Fibroblast of villous mesenchyme (primary cell): ENCODE measurements at places on chromosomes 4 and X. TPM values are rescaled to one million over a fixed set of nuclear protein-coding genes. Genes with fewer than 3 reads are reported as not detected.

The TLR10 gene
- total RNA-seq, result not detected in 2 replicates

GRCh38 chr4:153094435-153094834 lies 109.8 kb upstream of the TRIM2 start:
- no peak for DNase-seq

The CPZ gene
- 15.5 and 19.0 TPM in 2 replicates for total RNA-seq

DNA sequence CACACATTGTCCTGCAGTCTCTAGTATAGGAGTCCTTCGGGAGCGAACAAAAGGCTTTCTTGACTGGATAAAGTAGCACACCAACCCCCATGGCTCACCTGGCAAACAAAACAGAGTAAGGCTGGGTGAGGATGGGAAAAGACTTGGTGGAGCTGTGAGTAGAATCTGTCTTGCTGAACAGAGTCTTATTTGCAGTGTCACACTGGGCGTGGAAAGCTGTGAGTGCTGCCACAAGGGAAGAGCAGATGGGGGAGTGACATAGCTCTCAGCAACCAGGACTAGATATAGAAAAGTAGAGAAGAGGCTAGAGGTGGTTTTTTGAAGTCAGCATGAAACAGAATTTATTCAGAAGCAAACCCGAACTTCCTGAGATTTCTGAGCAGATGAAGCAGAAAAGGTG lies 137.2 kb upstream of the ESX1 start:
- no peak for DNase-seq

DNA sequence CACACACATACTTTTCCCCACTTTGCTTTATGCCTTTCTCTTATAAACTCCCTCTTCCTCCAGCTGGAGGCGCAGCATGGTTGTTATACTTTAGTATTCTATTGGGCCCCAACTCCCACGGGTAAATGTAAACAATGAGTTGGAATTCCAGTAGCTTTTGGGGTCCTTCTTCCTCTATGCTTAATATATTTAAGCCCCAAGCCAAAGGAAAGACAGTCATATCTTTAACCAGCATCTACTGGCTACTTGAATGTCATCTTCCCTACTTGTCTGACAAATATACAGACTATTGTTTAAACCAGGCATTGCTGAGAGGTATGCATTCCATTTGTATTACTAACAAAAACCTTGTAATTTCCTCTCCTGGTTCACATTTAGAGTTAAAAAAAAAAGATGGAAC lies 72.9 kb downstream of the WDR19 start:
- peak; percentile 16 for DNase-seq

DNA sequence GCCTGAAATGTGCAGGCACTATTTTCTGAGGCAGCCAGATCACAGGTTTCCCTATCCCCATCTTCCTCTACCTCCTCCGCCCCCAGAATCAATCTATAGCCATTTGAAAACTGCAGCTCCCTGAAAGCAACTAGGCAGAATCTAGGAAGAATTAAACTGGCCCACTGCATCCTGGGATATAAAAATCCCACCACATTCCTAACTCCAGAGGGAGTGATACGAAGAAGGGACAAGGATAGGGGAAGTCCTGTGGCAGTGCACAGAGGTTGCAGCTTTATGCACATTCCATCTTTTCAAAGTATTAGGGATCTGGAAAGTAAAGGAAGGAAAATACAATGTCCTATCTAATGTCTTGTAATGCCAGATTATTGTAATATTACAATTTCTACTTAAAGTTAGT lies 18.3 kb upstream of the HERC3 start:
- DNase-seq, result peak; percentile 35

The GPC3 gene
- 0.32 TPM in 1 of 2 replicates, not detected in the other for total RNA-seq

- DNase-seq, result no peak
Observed at GRCh38 chrX:110338935-110339334, 19.7 kb upstream of the RTL9 start.

DNA sequence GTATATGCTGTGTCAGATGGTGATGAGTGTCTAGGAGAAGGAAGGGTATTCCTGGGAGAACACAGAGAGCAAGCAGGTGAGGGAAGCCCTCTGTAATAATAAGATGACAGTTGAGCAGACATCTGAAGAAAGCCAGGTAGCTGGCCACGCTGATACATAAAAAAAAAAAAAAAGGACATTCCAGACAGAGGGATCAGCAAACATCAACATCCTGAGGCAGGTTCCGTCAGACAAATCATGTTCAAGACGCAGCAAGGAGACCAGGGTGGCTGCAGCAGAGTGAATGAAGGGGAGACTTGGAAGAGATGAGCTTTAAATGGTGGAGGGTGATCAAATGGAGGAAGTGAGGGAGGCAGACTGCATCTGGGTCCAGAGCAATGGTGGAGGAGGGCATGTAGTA lies 97.6 kb upstream of the ANXA3 start:
- DNase-seq, result no peak

GRCh38 chr4:47084795-47085194 lies 53.4 kb downstream of the GABRB1 start:
- no peak for DNase-seq

The SLC39A8 gene
- 7.1 and 38.4 TPM in 2 replicates for total RNA-seq

The P2RY4 gene
- not detected in 2 replicates for total RNA-seq

The POLN gene
- total RNA-seq, result 1.6 and 4.7 TPM in 2 replicates

GRCh38 chr4:71241501-71242288 lies 97.1 kb upstream of the SLC4A4 start:
- no peak for DNase-seq

- peak; percentile 44 for DNase-seq
Observed at GRCh38 chrX:31546126-31546525, 474.3 kb upstream of the FTHL17 start.

The DLG3 gene
- total RNA-seq, result 8.4 and 11.7 TPM in 2 replicates

The USP53 gene
- total RNA-seq, result 72.2 and 148 TPM in 2 replicates

GRCh38 chrX:133951098-133951497 lies 34.3 kb downstream of the GPC3 start:
- DNase-seq, result no peak
